ENCODE measurements at places on chromosomes 2 and 18.

DNA sequence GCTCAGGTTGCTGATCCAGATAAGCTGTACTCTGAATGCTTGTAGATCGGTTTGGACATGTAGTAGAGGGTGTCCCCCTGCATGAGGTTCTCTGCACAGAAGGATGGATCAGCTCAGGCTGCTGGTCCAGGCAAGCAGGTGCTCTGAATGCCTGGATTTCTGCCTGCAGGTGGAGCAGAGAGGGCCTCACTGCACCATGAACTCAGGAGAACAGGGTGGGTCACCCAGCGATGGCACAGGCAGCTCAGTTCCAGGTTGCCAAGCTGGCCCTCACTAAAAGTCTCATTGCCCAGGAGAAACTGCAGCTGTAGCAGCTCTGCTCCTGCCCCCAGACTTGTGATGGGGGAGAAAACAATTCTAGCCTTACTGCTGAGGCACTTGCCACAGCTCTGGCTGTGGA is 491.8 kb downstream of the XIRP2 start:
- DNase-seq, result no peak

- DNase-seq, result no peak
Measured at GRCh38 chr2:1993711-1994682, 249.7 kb upstream of the PXDN start.

DNA sequence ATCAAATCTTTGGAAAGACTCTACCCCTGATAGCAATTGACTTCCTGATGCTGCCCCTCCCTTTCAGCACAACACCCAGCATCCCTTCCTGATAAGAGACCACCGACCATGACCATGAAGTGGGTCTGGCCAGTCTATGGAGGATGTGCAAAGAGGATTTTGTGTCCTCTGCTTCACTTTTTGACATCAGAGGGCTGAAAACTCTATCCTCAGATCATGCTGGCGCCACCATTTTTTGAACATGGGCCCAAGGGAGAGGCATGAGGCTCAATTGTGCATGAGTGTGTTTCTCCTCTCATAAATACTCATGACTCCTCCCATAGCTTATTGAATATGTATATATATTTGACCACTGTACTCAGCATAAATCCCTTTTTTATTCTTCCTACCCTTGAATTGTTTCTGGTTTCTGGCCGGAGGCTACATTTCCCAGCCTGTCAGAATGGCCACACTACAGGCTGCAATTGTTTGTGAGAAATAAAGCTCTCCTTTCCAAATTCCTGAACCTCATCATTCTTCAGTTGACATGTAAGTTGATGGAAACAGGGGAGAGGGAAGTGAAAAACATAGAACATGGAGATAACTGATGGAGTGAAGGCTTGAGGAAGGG is 314.1 kb downstream of the MYCN start:
- no peak for DNase-seq

DNA sequence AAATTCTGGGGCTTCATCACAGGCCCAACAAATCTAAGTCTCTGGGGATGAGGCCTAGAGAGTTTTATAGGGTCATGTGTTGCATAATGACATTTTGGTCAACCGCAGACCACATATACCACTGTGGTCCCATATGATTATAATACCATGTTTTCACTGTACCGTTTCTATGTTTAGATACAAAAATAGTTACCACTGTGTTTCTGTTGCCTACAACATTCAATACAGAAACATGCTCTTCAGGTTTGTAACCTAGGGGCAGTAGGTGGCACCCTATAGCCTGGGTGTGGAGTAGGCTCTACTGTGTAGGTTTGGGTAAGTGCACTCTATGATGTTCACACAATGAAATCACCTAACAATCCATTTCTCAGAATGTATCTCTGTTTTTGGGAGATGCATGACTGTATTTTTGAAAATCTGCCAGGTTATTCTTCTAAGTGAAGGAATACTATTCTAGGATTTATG is 485.2 kb downstream of the PTPRM start:
- peak; percentile 33 for DNase-seq

Data from KBM-7 (cell line).